ENCODE measurements at places on chromosomes 7 and 10.
A peak's percentile ranks its signal among the peaks of the same experiment; 100 is the strongest.

- no peak for DNase-seq
These were observed 241.3 kb upstream of the MYO3A start for GRCh38 chr10:25692761-25693160.

DNA sequence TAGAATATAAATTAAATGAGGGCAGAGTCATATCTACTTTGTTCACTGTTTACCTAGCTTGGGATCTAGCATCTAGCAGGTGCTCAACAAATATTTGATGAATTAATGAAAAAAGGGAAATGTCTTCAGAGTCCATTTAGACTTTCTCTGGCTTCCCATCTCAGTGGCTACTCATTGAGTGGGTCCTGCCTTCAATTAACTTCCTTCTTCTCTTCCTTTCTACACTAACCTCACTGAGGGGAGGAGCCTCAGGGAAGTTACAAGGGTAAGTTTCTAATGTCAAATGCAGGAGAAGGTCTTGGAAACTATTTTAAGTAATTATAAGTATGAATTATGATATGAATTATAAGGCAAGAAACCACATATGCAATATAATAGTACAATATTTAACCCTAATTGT lies 28.2 kb upstream of the MPP7 start:
- DNase-seq = no peak

DNA sequence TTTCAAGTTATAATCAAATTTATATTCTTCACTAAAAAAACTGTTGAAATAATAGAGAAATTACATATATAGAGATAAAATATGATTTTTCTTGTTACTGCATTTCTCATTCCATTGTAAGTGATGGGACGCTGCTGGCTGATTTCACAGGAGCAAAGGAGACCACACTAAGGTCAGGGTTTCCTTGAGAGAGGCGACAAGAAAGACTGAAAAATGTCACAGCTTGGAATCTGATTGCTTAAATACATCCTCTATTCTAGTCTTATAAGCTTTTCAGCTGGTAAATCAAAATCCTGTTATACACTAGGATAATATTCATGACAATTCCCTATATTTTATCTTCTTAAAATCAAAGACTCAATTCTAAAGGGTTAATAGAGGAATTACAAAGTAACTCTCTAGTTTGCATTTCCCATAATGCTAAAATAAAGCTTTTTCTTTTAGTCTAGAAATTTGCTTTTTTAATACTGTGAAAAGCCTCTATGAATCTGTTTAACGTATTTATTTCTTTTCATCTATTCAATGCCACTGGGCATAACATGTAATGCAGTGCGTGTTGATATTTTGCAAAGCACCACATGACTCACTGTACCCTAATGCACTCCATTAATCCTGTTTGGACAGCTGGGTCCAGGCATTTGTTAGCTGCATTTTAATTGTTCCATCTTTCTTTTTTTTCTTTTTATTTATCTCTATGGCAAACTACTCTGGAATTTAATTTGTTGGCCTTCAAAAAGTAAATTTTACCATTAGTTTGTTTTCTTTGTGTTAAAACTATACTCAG lies 81.7 kb downstream of the RNF32 start:
- DNase-seq = no peak

DNA sequence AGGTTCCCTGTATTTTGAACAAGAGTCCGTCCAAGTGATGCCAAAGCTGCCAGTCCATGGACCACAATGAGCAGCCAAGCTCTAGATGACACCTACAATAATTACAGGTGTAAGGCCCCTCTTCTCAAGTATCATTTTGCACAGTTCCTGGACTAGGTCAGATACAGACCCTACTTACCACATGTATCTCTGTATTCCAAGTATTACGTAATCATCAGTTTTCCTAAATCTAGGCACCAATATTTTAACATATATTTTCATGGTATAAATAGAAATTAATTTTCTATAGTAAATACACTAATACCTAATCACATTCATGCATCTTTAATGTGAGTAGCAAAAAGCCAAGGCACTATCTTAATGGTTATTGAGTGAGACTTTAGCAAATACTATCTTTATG lies 157.0 kb upstream of the PRSS1 start:
- DNase-seq = no peak

- no peak for DNase-seq
These were observed 68.9 kb upstream of the CARD11 start for GRCh38 chr7:3112479-3113134.

- DNase-seq = no peak
These were observed 93.3 kb upstream of the FAM171A1 start for GRCh38 chr10:15464381-15464780.

DNA sequence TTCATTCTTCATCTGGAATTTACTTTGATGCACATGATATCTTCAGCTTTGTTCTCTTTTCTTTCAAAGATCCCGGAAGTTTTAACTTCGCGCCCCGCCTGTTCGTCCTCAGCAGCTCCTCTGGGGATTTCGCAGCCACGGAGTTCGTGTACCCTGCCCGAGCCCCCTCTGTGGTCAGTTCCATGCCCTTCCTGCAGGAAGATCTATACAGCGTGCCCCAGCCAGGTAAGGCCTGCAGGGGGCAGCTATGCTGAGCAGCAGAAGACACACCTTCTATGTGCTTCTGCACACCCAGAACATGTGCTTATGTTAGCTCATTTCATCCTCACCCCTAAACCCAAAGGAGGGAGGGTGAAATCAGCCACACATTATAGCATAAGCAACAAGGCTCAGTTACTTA lies 79.7 kb upstream of the LYZL2 start:
- no peak for DNase-seq

- no peak for DNase-seq
These were observed 81.6 kb downstream of the CRTAC1 start for GRCh38 chr10:97948822-97949221.

- no peak for DNase-seq
These were observed 227.5 kb downstream of the TEX36 start for GRCh38 chr10:125455431-125455830.

- no peak for DNase-seq
These were observed 76.4 kb downstream of the OSBPL3 start for GRCh38 chr7:24903559-24903958.

DNA sequence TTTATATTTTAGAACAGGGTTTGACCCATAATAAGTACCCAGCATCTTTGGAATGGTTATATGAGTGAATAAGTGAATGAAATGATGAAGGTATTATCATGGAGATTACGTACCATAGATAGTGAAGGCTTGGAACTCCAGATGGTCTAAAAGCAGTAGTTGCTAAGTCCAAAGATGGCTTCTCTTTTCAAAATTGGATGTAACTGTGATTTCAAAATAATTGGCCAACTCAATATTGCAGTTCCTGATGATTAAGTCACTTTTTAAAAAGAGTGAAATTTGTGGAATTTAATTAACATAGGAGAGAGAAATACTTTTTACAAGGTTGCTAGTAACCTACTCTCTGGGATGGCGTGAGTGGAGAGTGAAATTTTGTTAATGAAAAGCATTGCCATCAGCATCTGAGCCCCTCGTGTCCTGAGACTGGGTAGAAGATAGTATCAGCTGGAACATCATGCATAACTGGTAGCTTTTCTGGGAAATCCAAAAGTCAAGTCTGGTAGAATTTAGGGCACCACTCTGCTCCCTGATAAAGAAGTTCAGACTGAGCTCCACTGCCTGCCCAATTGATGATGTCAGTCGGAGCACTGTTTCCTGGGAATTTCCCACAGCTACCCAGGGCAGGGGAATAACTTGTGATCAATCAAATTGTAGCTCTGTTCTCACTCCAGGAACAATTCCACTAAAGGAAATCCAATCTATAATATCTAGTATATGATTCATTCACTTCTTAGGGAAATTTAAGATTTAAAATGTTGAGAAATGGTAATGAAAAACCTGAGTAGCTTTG lies 3.2 kb downstream of the GPR141 start:
- DNase-seq = no peak

- DNase-seq = no peak
These were observed 97.2 kb downstream of the JAZF1 start for GRCh38 chr7:28083164-28083997.

DNA sequence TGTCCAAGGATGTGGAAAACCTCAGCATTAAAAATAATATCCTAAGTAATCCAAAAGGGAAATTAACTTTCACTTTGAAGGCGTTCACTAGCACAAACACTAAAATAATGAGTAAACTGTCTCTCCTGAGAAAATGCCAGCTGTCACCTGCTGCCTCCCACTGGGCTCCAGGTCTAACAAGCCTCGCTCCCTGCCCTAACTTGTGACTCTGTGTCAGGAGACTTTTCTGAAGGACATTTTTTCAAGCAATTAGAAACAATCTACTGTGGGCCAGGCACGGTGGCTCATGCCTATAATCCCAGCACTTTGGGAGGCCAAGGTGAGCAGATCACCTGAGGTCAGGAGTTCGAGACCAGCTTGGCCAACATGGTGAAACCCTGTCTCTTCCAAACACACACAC lies 72.8 kb upstream of the GLCCI1 start:
- DNase-seq = no peak

GRCh38 chr7:28069807-28070206 lies 110.8 kb downstream of the JAZF1 start:
- peak; percentile 58 for DNase-seq

GRCh38 chr10:103783681-103784080 lies 71.7 kb downstream of the SH3PXD2A start:
- no peak for DNase-seq

DNA sequence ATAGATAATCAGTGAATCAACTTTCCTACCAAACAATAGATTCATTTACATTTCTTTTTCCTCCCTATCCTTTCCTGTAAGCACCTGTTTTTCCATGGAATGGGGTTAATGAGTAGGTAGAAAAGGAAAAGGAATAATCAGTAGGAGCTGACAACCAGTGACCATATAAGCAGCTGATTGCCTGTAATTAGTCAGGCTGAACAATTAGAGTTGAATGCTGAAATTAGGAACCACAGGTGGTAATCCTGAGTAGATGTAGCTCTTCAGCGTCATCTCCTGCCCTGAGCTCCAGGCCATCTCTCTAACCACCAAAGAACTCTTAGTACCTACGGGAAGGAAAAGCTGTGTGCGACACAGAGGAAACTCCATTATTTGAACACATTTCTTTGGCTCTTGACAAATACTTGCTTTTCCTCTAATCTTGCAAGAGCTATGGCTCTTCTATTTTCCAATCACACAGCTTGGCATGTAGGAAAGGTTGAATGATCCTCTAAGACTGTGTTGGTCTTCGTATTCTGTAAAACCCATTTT lies 63.8 kb downstream of the KLHDC10 start:
- DNase-seq = no peak

- no peak for DNase-seq
These were observed 6.0 kb downstream of the GSTK1 start for GRCh38 chr7:143269251-143269650.

- DNase-seq = no peak
These were observed 213.0 kb downstream of the ABCA13 start for GRCh38 chr7:48384180-48384752.

DNA sequence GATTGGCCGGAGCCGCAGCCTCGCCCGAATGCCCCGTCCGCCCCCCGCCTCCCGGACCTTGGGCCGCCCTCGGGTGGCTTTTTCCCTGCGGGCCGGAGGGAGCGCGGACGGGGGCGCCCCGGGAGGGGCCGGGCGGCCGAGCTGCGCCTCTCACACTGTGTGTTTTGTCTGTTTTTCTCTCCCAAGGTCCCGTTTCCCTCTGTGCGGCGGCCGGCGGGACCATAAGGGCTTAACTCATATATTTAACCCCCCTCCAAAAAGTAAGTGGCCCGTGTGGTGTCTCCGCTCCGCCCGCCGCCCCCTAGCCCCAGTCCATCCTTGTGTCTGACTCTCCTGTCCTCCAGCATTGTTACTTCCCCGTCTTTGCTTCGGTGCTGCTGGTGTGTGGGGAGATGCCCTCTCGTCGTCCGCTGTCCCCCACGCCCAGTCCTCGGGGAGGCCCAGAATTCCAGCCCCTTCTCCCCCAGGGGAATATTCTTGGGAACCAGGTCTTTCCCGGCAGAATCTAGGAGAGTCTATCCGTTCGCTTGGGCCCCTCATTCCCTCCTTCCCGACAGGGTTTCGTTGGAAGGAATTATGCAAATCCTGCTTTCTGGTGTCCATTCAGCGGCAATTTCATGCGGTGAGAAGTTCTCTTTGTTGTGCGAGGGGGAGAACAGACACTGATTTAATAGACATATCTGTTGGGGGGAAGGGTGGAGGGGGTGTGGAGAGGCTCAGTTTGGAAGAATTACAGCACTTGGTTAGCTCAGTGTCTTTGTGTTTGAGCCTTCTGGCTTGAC lies 1.3 kb downstream of the LCOR start:
- DNase-seq = no peak

DNA sequence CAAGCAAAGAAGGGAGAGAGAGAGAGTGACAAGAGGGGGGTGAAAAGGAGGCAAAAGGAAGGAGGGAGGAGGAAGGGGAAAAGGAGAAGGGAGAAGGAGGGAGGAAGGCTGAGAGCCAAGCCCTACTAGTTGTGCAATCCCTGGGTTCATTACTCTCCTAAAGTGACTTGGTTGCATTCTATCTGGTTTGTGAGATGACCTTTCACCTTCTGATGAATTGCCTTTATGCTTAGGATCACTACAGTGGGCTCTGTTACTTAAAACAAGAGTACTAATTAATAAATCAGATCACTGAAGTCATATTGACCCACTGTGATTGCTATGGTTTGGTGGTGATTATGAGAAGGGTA lies 144.9 kb downstream of the KIF20B start:
- DNase-seq = no peak

GRCh38 chr7:64599359-64599758 lies 36.5 kb upstream of the ZNF680 start:
- no peak for DNase-seq

DNA sequence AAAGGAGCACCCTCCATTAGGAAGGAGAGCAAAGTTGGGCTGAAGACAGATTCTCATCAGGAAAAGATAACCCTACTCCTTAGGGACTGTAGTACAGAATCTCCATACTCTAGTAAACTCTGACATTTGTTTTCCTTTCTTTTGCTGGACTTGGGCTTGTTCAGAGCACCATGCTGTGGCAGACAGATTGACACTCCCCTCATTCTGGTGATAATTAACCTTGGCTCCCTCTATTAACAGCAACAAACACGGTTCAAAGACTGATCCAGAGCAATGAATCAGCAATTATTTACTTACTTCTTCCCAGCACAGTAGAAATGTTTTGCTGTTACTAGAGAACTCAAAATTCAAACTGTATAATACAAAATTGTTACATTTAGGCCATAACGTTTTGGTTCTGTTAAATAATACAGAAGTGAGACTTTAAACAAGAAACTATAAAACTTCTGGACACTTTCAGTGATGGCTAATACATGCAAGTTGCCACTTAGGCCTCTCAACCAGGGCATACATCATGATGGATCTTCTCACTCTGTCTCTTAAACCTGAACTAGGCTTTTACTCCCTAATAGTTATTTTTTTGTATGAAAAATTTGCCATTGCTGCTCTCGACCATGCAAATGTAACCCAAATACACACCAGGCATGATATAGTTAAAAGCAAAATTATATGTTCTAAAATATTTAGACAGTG lies 639.0 kb downstream of the IPMK start:
- DNase-seq = peak; percentile 28
